ENCODE measurements at places on chromosomes 2 and 18.

DNA sequence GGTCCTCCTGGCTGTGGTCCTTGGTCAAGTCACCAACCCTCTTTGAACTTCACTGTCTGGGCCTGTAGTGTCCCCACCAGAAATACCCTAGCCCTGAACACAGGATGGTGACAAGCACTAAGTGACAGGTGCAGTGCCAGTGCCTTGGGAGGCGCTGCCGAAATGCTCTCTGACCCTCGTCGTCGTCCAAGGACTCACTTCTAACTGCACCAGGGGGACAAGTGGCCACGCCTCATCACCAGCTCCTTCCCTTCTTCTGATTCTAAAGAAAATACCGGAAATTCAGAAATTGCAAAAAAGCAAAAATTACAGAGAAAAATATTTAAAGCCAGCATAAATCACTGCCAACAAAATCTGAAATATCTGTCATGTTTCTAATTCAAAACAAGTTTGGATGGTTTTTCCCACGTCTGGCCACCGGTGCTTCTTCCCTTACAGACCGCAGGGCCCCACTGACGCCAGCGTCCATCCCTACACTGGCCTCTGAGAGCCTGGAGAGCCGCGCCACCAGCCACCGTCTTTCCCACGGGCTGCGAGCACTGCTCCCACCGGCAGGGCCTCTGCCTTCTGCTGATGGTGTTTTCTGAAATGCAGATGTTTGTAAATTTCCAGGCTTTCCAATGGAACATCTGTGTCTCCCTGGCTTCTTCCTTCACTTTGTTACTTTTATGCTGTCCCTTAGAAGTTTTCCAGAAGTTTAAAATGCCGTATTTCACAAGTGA lies 37.4 kb upstream of the GPC1 start:
- DNase-seq, result no peak

DNA sequence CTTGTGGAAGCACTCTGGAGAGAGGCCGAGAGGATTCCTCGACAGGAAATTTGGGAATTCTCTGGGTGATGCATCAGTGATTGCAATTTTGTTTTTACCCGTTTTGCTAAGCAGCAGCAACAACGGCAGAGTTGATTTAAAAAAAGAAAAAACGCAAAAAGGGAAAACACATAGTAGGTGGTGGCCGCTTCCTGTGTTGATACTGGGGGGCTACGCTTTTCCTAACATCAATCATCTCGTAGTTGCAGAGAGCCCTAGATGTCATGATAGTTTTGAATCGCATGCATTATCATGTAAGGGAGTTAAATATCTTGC lies 271 bp upstream of the RBM43 start:
- no peak for DNase-seq

DNA sequence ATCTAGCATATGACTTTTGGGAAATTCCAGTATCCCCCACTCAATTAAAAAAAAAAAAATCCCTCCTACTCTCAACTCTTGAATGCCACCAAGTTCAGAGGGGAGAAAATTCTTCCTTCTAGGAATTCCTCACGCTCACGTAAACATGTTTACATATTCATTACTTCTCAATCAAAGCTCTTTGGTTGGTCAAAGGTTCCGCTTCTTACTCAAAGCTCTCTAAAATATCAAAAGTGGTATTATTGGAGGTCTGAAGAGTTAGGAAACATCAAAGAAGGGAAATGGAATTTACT lies 4.1 kb downstream of the DOCK10 start:
- no peak for DNase-seq

DNA sequence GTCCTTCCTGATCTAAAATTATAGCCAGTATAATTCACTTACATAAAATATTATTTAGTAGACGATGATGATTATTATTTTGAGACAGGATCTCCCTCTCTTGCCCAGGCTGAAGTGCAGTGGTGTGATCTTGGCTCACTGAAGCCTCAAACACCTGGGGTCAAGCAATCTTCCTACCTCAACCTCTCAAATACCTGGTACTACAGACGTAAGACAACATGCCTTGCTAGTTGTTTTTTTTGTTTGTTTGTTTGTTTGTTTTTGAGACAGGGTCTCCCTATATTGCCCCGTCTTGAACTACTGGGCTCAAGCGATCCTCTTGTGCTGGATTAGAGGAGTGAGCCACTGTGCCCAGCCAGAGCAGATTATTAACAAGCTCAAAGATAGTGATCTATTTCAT lies 399.1 kb upstream of the ZNF804A start:
- no peak for DNase-seq

DNA sequence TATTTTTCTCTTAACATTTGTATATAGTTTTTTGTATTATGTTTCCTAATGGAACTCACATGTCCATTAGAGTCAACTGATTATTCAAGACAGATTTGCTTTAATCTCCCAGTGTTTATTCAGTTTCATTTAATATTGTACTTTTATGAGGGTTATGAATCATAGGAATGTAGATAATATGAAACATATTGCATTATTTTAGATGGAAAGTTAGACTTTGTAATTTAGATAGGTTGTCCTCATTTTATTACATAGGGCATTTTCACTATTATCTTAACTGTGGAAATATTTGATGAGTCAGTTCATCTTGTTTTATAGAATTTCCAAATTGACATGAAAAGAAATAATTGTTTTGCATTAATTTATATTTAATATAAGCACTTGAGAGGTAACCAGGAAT lies 240.8 kb downstream of the PLCL1 start:
- DNase-seq, result no peak

DNA sequence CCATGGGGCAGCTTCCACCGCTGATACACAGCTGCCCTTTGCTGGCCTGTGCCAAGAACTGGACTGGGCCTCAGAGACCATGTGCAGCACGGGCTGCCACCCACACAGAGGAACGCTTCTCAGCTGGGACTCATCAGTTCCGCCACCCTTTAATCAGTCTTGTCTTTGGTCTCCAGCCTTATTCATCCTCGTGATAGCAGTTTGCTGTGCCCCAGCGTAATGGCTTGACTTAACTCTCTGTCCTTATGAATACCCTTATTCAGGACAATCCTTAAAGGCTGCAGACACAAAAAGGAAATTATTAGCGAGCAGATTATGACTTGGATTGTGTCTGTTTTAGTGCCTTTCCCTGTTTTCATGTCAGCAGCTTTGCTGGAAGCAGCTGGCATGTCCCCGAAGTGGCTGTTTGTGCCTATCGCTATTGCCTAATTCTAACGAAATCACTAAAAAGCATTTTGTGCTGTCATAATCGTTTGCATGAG lies 108.9 kb upstream of the DAPL1 start:
- DNase-seq, result no peak

DNA sequence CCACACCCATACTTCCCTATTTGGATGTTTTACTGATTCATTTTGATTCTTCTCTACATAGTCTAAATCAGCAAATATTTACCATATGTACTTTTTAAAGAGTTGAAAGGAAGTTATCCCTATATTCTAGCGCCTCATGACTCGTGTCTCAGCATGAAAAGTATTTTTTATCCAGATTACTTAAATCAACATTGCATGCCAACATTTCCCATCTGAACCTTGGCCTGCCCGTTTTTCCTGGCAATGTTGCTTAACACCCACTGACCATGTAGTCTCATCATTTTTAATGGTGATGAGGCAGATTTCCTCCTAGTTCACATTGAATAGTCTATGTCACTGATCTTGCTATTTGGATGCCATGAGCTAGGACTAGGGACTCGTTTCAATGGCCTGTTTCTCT lies 13.2 kb upstream of the SCYGR5 start:
- no peak for DNase-seq

GRCh38 chr2:524442-524841 lies 152.8 kb downstream of the TMEM18 start:
- no peak for DNase-seq

DNA sequence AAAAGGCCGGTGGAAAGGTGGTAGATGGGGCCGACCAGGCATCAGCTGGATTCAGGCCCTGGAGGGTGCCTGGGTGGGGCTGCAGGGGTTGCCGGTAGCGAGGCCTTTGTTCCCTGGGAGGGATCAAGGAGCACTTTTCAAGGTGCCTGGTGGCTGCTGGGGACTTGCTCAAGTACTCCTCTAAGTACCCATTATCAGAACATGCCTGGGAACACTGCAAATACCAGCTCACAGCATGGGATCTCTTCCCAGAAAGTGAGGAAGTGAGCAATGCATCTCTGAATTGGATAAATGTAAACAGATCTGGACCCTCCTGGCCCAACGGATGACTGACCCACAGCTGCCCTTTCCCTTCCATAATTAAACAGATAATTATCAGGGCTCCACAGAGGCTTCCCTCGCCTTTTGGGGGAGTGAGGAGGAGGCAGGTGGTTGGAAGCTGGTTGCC lies 210.5 kb downstream of the SH3RF3 start:
- no peak for DNase-seq

- DNase-seq, result no peak
Observed at GRCh38 chr18:45057955-45058600, 377.4 kb downstream of the SETBP1 start.

- DNase-seq, result no peak
Observed at GRCh38 chr18:7388741-7389140, 157.9 kb downstream of the LRRC30 start.

DNA sequence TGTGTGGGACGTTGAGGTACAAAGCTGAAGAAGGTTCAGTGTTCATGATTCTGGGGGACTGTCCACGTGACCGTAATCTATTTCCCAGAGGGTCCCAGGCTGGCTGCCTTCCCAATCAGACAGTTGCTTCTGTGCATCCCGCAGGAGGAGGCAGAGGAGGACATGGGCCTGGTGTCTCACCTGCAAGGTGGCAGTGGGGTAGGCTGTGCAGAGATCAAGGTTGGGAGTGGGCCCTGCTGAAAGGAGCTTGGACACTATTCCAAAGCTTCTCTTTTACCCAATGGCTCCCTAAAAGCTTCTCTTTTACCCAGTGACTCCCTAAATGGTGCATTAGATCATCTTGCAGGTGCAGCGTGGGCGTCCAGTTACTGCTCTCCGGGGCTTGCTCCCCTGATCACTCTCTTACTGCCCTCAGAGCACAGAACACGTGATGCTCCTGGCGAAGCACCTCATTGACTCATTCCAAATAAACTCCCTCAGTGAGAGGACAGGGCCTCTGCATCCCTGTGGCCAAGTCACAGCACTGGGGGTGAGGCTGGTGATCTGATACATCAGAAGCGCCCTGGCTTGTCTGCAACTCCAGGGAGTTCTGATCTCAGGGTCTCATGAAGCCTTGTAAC lies 41.5 kb downstream of the RNF144A start:
- no peak for DNase-seq

- no peak for DNase-seq
Observed at GRCh38 chr2:54895730-54896129, 154.5 kb downstream of the RTN4 start.

DNA sequence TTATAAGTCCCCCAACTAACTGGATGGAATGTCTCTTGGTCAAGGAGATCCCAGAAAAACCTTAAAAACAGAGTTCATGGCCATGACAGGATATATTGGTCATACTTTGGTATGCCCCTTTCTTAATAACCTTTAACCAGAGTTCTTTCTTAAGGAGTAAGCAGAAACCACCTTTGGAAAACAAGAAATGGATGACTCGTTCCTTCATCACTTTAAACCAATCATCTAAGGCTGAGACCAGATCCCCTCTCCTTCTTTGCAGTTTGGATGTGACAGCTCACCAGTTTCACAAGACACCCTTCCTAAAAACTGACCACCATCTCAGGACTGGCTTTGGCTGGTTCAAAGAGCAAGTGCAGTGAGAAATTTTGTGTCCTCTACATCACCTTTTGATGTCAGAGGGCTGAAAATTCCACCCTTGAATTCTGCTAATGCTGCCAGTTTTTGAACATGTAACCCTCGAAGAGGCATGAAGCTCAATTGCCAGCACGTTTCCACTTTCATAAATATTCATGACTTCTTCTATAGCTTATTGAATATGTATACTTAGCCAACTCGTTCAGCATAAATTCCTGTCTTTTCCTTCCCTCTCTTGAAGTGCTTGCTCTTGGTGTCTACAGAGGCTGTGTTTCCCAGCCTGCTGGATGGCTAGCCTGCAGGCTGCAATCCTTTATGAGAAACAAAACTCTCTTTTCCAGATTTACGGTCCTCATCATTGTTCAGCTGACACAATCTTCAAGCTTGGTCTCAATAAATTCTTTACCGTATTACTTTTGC lies 1323.5 kb upstream of the TMEFF2 start:
- no peak for DNase-seq

DNA sequence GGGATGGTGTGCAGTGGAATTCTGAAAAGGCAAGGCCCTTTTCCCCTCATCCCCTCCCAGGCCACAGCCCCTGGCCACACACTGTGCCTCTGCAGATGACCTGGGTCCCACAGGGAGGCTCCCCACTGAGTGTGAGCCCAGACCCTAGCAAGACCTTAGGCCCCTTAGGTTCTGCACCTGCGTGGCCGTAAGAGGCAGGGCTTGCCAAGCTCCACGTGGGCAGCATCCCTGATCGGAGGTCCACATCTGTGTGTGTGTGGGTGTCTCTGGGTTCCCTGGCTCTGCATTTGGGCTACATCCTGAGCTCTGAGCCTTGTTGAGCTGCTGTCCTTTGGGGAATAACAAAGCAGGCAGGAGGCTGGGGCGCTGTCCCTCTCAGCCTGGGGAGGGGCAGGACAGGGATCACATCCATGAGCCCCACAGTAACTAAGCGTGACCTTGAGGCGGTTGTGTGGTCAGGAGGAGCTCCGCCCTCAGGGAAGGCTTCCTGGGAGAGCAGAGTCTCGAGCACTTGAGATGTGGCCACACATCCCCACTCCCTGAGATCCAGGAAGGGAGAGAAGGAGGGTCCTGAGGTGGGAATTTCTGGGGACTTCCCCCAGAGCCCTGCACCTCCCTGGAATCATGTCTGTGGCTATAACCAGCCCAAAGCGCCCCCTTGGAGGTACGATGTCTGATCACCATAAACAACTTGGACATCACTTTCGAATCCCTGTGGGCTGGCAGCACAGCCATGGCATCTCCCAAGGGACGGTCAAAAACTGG lies 84.8 kb downstream of the STPG4 start:
- DNase-seq, result no peak

- no peak for DNase-seq
Observed at GRCh38 chr2:197704434-197705120, 592 bp upstream of the MARS2 start.

DNA sequence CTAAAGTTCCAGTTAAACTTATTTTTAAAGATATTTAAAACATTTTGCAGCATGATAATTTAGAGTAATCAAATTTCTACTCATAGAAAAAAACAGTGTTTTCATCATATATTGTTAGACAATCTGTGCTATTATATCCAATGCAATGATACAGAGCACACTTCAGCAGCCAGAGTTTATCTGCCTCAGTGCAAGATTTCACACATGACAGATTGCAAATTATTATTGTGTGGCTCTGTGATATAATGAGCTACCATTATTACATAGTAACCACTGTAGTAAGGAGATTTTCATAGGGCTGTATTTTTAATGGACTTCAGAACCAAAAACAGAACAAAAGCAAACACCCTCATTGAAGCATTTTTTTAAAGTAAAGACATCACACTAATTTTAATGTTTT lies 762.4 kb downstream of the DSC3 start:
- no peak for DNase-seq

DNA sequence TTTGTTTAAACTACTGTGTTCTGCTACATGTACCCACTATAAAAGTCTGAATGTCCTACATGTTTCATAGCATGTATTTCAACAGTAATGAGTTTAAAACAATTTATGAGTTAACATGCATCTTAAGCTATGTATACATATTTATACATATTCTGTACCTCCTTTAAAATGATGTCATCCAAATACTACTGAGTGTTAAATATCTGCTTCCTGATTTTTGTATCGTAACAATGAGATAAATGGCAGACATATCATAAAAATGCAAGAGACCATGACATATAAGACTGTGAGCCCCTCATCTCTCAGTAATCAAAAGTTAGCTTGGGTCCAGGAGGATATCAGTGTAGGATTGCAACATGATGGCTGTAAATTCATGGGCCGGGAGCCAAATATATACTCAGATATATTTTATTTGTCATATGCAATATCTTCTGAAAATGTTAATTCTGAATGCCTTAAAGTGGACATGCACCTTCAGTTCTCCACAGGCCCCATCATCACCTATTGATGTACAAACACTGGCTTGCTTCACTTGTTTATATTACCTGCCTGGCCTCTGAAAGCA lies 3.6 kb downstream of the COL5A2 start:
- no peak for DNase-seq
